ENCODE measurements at places on chromosomes 7 and 10.
A peak's percentile ranks its signal among the peaks of the same experiment; 100 is the strongest.

DNA sequence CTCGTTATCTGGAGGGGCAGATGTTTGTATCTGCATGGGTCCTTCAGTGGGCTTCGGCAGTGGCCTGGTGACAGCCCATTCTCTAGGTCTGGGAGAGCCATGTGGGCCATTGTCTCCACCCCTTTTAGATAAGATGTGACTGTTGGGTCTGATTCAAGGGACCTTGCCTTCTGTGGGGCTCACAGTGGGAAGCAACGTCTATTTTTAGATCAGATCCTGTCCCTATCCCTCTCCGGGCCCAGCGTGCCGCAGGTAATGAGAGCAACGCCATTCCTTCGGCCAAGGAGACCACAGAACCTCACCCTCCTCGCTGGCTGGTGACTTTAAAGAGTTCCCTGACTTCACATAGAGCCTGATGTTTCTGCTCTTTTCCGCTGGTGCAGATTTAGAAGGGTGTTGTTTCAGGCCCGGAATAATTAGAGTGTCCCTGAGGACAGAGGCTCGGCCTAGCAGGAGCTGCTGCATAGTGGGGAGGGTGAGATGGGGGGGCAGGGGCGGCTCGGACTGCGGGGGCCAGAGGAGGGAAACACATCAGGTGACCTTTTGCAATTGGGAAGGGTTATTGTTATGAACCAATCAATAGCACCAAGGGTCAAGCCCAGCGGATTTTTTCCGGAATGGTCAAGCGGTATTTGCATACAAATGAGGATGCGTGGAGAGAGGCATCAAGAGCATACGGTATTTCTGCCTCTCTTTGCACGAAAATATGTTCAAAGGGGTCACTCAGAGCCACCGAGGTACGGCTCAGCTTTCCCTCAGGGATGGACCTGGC is 503.0 kb upstream of the FOXK1 start:
- DNase-seq: no peak

DNA sequence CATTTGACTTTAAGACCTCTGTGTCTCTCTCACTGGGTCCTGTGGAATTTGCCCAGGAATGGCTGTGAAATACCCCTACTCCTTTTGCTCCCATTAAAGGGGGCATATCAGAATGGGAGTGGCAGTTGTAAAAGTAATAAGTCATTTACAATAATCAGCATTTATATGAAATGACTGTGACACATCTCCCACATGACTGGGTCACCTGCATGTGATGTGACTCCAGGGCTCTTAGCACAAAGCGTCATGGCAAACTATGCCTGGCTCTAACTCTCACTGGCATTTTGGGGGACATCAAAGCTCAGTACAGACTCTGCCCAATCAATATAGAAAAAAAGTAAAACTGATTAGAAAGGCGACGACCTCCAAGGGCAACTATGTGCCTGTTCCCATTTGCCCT is 157.6 kb downstream of the RPS24 start:
- no peak for DNase-seq

DNA sequence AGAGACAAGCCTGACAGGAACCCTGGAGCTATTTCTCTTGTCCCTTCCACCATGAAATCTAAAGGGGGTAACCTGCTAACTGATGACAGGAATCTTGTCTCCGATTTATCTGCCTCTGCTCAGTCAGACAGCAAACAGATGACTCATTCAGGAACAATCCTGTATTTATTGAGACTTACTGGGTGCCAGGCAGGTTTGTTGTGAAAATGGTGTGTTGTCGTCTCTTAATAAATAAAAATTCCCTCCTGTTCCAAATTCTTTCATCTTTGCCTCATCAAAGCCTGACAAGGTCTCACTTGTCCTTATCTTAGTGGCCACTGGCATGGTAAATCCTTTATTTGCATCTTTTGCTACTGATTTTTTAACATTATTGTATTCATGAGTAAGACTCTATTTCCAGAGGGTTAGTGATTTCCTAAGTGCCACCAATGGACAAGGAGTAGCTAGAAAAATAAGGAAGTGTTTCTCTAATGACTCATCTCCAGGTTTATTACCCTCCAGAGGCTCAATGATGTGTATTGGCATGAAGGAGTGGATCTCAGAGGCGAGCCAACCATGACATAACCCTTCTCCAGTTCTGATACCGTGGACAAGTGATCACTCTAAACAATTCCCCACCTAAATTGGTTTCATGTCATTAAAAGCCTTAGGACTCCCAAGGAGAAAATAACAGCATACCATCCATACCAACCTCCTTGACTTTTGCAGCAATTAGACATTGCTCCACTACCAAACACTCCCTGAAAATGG is 724.0 kb downstream of the GRID1 start:
- no peak for DNase-seq

- DNase-seq: no peak
Observed at GRCh38 chr10:91593366-91593765, 39.5 kb downstream of the PPP1R3C start.

DNA sequence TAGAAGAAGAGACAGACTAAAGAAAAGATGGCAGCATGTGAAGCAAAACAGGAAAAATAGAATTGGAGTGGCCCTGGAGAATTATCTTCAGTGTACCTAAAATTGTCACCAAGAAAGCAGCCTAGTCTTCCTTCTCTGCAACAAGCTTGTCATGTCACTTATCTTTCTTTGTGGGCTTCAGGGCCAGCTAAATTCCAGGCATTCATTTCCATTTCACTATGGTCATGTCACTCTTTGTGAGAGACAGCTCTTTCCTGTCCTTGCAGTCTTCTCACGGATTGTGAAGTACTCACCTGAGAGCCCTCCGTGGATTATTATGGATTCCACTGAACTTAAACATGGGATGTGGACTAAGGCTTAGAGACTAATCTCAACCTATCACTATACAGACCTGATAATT is 9.0 kb upstream of the HKDC1 start:
- no peak for DNase-seq

- DNase-seq: no peak
Observed at GRCh38 chr10:128167926-128168520, 41.8 kb upstream of the MKI67 start.

- peak; percentile 53 for DNase-seq
Observed at GRCh38 chr7:142303650-142304049, 45.8 kb upstream of the PRSS58 start.

DNA sequence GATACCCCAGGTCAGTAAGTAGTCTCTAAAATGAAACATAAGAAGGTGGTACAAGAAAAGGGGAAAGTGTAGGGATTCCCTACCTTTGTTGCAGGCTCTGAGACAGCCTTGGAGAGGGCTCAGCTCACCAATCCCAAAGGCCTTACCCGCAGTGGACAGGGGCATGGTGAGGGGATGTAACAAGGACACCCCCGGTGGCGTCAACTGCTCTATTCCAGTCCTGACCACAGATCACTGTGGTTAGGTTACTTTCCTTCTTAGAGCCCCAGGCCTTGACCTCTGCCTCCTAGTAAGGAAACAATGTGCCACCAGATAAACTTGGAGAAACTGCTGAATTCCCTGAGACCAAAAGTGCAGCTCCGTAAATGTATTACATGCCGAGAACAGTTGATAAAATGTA is 17.5 kb downstream of the PLXNA4 start:
- DNase-seq: no peak

GRCh38 chr10:110457851-110458250 is 39.9 kb upstream of the DUSP5 start:
- DNase-seq: no peak

DNA sequence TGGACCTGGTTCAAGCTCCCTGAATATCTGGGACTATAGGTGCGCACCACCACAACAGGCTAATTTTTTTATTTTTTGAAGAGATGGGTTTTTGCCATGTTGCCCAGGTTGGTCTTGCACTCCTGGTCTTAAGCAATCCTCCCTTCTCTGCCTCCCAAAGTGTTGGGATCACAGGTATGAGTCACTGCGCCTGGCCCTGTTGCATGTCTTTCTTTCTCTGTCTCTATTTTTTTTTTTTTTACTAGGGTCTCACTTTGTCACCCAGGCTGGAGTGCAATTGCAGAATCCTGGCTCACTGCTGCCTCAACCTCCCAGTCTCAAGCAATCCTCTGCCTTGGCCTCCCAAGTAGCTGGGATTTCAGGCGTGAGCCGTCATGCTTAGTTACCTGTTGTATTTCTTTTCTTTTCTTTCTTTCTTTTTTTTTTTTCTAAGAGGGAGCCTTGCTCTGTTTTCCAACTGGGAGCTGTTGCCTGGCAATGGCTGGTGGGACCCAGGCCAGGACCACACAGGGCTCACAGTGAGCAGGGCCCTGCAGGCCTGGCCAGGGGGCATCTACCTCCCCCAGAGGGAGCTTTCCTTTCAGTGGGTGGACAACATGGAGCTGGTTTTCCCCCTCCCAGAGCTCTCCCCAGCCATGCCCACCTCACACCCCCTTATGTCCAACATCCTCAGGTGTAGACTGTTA is 6.0 kb downstream of the MYL7 start:
- no peak for DNase-seq

All from CD4-positive, alpha-beta T cell treated with Interleukin-10 for 1 hour (primary cell).